ENCODE measurements at places on chromosomes 12 and 14.

- no peak for DNase-seq
Observed at GRCh38 chr12:1252758-1253157, 261.7 kb downstream of the ERC1 start.

- no peak for DNase-seq
Observed at GRCh38 chr14:52960627-52961026, 9.8 kb upstream of the FERMT2 start.

GRCh38 chr14:61152851-61153364 is 128.2 kb downstream of the TMEM30B start:
- no peak for DNase-seq

DNA sequence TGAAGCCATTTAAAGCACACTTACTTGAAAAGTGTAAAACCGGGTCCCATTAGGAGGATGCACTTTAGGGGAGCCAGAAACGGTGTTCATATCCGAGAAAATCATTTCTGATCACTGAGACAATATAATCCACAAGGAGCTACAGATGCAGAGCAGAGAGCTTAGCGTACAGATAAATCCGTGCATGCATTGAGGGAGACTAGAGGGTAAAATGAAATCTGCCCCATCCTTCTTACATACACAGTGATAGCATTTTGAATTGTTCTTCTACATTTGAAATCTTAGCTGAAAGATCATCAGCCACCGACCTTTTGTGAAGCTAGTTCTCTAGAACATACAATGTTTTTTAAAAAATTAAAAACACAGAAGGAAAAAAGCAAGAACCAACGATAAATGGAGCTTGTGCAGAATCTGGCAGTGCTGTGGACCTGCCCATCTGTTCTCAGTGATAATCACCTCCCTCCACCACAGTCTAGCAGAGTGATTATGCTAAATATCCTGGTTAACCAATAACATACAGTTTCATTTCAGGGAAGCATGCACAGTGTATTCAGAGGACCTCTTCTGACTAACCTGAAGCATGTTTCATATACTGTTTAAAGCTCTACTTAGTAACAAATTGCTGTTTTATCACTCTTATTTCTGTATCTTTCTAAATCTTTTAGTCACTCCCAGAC is 161.1 kb downstream of the PPFIA2 start:
- DNase-seq, result no peak

DNA sequence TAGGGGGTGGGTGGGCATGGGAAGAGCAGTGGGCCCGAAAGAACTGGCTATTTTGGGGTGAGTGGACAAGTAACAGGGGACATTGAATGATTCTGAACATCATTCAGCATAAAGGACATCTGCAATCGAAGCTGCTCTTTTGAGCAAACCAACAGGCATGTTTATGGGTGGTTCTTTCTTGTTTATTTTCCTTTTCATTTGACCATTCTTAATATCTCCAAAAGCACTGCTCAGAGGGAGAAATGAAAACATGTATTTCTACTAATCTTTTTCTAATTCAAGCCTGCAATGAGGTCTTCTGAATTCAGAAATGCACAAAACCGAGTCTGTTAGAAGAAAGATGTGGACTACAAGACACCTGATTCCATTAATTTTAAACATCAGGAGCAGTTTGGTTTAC is 54.0 kb downstream of the NUAK1 start:
- no peak for DNase-seq
